Thoracic aorta (tissue), 2 donors: ENCODE measurements at places on chromosomes 12 and 14. TPM values are rescaled to one million over a fixed set of nuclear protein-coding genes. Genes with fewer than 3 reads are reported as not detected.

The LRP6 gene
- total RNA-seq = 39.9 TPM

The PAX9 gene
- 4.5 TPM for total RNA-seq

DNA sequence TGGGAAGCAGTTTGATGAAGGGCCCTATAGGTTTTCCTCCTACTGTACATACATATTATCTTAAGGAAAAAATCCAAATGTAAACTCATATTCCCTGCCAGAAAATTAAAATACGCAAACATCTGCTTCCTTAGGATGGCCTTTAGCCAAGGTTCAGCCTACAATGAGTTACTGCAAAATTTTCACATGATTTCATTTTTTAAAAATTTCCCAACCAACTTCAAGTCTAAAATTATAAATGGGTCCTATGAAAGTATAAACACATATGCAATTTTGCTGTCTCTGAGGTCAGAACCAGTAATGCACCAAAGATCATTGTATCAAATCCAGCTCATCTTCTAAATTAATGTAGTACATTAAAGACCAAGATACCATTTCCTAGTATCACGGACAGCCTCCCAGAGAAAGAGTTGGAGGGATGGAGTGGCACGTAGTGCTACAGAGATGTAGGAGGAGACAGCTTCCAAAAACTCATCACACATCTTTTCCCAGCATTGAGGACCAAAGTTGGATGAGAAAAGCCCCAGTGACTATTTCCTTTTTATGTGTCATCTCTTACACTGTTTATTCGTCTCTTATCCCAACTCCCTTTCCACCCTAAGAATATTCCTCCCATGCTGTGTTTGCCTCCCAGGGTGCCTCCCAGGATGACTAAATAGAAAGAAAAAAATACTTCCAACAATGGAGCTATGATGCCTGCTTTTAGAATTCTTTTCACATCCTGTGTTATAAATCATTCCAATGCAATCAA, 92.3 kb upstream of the SLCO1C1 start:
- DNase-seq = no peak

The RNASE3 gene
- total RNA-seq = not detected

The PAH gene
- not detected for total RNA-seq

DNA sequence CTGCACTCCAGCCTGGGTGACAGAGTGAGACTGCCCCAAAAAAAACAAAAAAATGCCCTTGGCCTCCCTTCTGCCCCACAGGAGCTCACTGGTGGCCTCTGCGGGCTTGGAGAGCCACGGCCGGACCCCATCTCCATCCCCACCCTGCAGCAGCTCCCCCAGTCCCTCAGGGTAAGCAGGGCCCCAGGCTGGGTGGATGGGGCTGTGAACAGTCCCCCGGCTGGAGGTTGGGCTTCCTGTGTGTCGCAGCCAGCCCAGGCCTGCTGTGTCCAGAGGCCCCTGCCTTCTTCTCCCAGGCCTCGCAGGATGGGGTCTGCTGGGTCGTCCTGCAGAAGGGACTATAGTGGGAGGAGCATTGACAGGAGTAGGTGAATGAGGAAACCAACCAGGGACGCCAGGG, 15.4 kb upstream of the PUS1 start:
- no peak for DNase-seq

DNA sequence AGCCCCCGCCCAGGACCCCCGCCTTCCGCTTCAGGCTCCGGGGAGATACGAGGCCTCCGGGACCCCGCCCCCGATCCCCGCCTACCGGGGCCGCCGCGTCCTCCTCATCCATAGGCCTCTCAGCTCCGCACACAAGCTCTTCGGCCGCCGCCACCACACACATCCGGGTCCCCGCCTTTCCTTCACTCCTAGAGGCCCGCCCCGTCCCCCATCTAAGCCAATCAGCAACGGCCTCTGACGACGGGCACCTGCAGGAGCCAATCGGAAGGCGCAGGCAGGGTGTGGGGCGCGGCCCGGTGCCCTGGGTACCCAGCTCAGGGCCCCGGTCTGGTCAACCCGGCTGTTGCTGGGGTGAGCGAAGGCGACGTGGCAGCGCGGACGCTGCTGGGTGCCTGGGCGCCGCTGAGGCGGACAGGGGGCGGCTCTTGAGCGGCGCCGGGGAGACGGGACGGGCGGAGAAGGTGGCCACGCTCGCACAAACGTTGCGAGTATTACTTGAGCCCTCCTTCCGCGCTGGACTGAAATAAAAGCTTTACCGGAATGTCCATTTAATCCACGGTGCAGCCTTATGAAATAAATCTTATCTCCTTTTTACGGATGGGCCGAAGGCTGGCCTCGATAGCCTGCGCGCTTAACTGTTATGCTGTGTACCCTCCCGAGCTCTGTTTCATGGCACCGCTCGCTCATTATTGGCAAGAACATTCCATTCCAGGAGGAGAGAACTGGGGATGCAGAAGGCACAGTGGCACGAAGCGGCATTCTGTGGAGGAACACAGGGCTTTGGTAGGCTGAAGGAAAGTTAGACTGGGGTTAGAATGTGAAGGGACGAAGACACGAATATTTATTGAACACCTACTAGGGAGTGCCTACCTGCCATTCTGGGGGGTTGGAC, at the start of gene SPRYD3:
TSS of gene SPRYD3 (minus strand) at position 165 of the 892 bp plus-strand sequence. CDS start at position 108, 57 bp downstream.
- peak; percentile 97 for DNase-seq

DNA sequence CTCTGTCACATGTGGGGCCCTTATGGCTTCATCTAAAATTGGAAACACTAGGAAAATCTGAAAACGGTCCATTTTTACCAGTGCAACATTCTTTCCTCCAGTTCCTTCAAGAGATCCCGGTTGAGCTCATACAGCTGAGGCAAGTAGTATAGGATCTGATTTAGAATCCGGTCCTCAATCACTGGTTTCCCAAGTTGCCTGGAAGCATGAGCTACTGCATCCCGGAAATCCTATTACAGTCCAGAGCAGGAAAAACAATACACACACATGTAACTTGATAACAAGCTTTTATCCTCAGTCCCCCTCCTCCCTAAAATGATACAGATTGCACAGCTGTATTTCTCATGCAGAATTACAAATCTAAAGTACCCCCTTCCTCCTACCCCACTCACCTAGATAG, 67.9 kb upstream of the NR2C1 start:
- DNase-seq = no peak

GRCh38 chr12:25071366-25071765, 122.5 kb upstream of the BCAT1 start:
- DNase-seq = no peak

DNA sequence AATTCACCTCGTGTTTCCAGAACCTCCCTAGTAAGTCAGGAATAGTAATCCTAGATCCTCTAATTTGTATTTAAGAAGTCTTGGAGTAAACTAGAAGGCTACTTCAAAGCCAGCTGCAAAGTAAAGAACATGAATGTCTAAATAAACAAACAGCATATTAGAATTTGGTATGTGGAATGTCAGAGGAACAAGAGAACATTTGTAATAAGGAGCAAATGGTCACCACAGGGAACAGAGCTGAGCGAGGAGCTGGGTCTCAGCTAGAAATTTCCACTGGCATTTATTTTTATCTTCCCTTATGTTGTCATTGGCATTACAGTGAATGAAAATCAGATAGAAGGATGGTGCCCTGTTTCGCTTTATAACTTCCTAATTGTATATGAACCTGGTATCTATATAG, 50.2 kb downstream of the FRMD6 start:
- DNase-seq = no peak

DNA sequence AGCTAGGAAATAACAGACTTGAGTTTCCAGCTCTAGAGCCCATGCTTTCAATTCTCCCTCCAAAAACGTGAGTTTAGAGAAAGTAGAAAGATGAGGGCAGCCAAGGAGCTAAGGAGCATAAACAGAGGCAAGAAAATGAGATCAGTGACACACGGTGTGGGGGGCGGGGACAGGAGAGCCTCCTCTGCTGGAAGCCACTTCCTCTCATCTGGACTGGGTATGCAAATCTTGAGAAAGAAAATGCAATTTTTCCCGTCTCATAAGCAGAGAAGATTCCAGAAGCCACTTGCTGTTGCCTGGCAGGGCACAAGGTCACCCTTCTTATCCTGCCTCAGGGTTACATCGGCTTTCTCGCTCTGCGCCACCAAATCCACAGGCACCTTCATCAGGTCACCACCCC, 6.0 kb downstream of the OR10P1 start:
- no peak for DNase-seq

- DNase-seq = no peak
These were observed 11.2 kb upstream of the DYNC1H1 start for GRCh38 chr14:101953151-101953550.

DNA sequence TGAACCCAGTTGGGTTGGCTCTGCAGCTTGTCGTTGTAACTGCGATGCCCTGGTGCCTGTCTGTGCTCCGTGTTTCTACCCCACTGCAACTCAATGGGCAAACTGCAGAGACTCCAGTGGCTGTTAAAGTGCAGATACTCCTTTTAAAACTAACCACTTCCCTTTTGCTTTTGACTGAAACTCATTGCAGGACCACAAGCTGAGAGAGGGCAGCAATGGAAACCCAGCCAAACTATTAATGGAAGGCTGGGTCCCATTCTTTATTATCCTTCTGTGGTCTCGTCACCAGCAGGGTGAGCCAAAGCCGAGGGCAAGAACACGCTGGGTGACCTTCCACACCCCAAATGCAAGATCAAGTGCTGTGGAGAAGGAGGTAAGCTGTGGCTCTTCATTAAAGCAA, 910.4 kb downstream of the VRK1 start:
- no peak for DNase-seq

The LMNTD1 gene
- not detected for total RNA-seq
